Left lobe of liver (tissue), 2 donors: ENCODE measurements at places on chromosomes 5 and 9. TPM values are rescaled to one million over a fixed set of nuclear protein-coding genes. Genes with fewer than 3 reads are reported as not detected.
A peak's percentile ranks its signal among the peaks of the same experiment; 100 is the strongest.

GRCh38 chr9:124394167-124394566 lies 21.1 kb downstream of the PSMB7 start:
- no peak for DNase-seq

DNA sequence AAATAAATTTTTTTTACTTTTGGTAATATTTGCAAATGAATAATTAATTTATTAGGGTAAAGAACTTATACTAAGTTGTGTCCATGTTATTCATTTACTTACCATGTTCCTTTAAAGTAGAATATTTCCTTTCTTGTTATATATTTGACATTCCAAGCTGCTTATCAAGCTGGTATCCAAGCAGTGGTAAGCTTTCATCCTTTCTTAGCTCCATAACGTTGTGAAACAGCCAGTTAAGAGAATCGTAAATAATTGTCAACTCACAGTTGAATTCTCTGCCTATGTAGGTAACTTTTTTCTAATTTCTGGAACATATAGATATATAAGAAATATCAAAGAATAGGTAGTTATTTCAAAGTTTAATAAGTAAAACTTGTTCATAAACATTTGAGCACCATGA lies 36.4 kb downstream of the SLC30A5 start:
- DNase-seq = no peak

Gene CNTNAP3
- 0.58 TPM for total RNA-seq

DNA sequence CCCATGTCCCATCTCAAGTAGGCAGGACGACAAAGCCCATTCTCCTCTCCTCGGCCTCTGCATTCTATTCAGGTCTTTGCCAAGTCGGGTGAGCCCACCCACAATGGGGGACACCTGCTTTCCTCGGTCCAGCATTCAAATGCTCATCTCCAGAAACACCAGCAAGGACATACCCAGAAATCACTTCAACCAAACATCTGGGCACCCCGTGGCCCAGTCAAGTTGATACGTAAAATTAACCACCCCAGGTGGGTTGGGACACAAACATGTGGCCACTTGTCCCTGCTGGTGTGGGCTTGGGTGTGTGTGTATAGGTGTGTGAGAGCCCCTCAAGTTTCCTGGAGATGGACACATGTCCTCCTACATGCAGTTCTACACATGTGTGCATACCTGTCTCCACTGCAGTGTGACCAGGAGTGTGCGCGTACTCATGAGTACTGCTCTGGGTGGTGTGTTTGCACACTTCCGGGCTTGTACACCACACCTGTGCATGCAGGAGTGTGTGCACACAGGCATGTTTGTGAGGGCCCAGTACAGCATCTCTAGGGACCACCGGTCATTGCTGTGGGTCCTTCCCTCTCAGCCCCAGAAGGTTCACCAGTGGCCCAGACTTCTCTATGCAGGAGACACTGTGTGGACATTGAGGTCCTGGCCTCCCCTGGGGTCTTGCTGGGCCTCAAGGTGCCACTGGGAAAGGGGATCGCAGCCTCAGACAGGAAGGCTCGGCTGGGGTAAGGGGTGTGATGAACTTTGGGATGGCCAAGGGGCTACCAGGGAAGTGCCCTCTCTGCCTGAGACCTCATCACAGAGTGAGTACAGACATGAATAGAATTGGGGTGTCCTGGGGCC lies 35.4 kb upstream of the RXRA start:
- DNase-seq = no peak

Gene ADRA1B
- total RNA-seq = 12.0 TPM

DNA sequence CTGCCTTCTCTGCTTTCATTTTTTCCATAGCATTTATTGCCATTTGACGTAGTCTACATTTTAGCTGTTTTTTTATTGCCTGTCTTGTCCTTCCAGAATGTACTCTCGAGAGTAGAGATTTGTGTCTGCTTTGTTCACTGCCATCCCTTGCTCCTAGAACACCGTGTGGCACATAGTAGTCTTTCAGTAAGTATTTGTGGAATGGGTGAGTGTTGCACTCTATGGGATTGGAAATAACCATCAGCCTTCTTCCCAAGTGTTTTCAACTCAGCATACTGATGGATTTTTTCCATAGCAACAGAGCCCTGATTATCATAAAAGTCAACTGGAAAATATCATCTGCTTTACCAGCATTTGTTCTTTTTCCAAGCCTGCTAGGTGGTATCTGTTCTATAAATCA lies 462.6 kb downstream of the ENC1 start:
- no peak for DNase-seq

Gene HTR4
- total RNA-seq = not detected

DNA sequence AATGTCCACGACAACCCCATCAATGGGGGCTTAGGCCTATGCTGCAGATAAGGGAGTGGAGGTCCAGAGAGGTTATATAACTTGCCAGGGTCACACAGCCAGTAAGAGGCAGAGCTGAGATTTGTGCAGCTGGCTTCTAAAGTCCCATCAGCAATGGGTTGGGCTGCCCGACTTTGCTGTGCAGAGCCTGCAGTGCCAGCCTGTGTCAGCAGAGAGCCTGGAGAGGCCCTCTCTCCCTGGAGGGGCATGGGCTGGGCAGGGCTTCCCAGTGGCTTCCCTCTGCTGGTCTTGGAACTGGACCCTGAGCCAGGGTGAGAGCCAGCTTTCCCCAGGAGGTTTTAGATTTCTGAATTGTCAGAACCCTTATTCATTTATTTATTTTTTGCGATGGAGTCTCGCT lies 77.2 kb upstream of the RAPGEF1 start:
- DNase-seq = no peak

DNA sequence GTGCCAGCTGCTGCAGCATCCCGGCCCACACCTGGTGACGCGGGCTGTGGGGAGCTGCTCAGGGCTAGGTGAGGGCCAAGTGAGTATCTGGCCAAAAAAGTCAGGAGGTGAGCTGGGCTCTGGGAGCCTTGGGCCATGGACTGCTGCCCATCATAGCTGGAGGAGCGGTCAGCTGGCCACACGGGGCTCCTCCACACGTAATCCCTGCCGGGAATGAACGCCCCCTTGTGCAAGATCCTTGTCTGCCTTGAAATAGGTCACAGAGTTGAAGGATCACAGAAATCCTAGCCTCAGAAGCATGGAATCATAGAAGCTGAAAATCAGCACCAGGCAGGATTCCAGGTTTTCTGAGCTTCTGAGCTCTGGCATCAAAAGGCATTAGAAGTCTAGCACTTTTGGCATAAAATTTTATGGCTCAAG lies 16.8 kb upstream of the COL27A1 start:
- no peak for DNase-seq

GRCh38 chr9:92563116-92564100 lies 27.6 kb upstream of the ECM2 start:
- no peak for DNase-seq

Gene CNTNAP3B
- total RNA-seq = 2.0 TPM

Gene HTR1A
- total RNA-seq = not detected

Gene SPRY4
- 6.9 TPM for total RNA-seq

Gene OTP
- not detected for total RNA-seq

Gene PCDH12
- 3.0 TPM for total RNA-seq

DNA sequence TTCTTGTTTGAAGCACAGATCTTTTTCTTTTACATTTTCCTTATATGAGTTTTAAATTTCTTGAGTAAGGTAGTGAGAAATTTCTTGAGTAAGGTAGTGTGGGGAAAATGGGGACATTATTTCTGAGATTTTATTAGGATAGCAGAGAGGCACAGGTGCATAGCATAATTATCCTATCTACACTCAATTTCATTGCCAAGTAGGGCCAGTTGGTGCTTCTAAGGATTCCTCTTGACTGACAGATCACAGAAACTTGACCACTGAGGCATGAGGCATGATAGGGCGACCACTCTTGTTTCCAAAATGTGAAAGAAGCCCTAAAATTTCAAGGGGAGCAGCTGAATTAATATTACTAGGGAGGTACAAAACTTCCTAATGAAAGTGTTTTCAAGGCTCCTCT lies 31.4 kb upstream of the TMC1 start:
- no peak for DNase-seq

GRCh38 chr5:71695071-71695470 lies 24.0 kb upstream of the CARTPT start:
- peak; percentile 79 for DNase-seq

GRCh38 chr5:168663276-168664004 lies 84.3 kb upstream of the PANK3 start:
- no peak for DNase-seq

GRCh38 chr5:125367702-125368101 lies 621.3 kb upstream of the ZNF608 start:
- no peak for DNase-seq

DNA sequence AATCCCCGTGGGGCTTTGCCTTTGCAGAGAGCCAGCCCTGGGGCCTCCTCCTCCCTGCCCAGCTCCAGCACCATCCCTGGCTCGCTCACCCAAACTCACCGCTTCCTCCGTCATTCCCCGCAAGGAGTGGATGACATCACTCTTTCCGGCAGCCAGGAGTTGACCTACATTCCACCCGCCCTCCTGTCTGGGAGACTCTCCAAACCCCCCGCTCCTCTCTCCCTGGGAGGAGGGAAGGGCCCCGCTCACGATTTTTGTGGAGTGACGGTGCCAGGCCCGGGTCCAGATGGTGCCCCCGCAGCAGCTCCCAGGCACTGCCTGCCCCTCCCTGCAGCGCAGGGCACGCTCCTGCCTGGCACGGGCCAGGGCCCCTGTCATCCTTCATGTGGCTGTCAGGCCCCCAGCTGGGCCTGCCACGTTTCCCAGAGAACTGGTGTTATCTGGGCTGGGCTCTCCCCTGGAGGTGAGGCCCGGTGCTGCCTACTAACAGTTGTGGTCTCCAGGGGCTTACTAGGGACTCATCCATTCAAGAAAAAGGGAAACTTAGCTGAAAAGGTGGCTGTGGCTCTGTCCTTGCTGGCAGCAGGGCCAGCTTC lies 52.3 kb downstream of the NTNG2 start:
- no peak for DNase-seq

Gene MCIDAS
- total RNA-seq = not detected

GRCh38 chr5:168356592-168356991 lies 65.1 kb downstream of the WWC1 start:
- no peak for DNase-seq

GRCh38 chr5:35129921-35130485 lies 82.3 kb upstream of the AGXT2 start:
- DNase-seq = peak; percentile 78

- DNase-seq = no peak
These were observed 134.3 kb upstream of the MAP1B start for GRCh38 chr5:71972777-71973473.

Gene SPINK4
- total RNA-seq = not detected

DNA sequence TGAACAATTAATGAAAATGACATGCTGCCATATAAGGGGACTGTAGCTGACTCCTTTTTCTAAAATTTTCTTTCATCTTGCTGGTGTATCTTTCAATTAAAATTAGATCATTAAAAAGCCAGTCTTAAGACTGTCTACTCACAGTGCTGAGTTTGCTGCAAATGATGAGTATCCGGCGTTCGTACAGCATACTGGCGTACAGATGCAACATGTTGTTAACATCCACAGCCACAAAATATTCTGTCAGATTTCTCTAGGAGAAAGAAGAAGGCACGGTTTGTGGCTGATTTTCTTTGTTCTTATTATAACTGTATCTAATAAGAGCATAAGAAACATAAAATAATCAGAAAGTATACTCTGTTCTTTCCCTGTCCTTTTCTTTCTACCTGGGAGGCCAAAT lies 278.1 kb downstream of the DENND1A start:
- DNase-seq = no peak

- DNase-seq = no peak
These were observed 597.0 kb downstream of the PSAT1 start for GRCh38 chr9:78893774-78894401.

Gene LEAP2
- total RNA-seq = 168 TPM

Gene DNAH5
- 3.2 TPM for total RNA-seq

Gene CERCAM
- 1.0 TPM for total RNA-seq

Gene TMEM252
- not detected for total RNA-seq

GRCh38 chr9:87674565-87675299 lies 51.2 kb upstream of the CTSL start:
- DNase-seq = no peak

- DNase-seq = no peak
These were observed 42.0 kb upstream of the CDC42SE2 start for GRCh38 chr5:131221888-131222287.

DNA sequence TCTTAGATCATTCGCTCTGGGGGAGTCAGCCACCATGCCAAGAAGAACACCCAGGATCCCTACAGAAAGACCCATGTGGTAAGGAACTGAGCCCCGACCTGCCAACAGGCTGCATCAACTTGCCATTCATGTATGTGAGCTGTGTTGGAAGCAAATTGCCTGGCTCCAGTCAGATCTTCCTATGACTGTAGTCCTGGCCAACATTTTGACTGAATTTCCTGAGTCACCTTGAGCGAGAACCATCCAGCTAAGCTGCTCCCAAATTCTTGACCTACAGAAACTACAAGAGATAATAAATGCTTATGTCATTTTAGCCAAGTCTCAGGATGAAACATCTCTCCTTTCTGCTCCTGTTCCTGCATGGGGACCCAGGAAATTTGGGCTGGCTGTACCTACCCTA lies 40.0 kb upstream of the SLC44A1 start:
- DNase-seq = no peak

GRCh38 chr9:127846443-127847177 lies 7.8 kb downstream of the ENG start:
- no peak for DNase-seq

DNA sequence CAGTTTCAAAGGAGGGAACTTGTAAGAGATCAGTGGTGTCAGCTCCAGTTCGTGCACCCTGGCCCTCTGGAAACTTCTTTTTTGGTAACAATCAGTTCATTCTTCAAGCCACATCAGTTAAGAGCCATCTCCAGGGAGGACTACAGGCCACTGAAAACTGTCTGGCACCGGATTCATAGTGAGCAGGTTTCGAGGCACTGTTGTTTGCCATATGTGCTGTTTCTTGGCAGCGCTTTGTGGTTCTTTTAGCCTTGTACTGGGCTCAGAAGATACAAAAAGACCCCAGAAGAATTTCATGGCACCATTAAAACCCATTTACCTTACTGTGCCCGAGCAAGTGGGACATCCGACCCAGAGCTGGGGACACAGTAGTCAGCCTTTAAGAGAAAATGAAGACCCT lies 68.5 kb downstream of the OTULIN start:
- no peak for DNase-seq

DNA sequence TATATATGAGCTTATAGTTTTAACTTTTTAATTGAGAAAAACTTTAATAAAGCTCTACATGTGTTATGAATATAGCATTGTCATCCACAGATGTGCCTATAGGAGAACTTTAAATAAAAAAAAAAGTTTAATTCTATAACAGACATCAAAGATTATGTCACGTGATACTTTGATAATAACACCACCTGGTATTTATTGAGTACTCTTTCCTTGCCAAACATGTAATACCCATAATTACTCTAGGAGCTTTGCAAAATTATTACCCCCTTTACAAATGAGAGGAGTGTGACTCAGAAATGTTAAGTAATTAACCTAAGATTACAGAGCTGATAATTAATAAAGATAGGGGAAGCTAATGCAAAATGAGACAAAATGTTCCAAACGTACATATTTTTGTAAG lies 43.0 kb downstream of the ITGA2 start:
- DNase-seq = no peak

DNA sequence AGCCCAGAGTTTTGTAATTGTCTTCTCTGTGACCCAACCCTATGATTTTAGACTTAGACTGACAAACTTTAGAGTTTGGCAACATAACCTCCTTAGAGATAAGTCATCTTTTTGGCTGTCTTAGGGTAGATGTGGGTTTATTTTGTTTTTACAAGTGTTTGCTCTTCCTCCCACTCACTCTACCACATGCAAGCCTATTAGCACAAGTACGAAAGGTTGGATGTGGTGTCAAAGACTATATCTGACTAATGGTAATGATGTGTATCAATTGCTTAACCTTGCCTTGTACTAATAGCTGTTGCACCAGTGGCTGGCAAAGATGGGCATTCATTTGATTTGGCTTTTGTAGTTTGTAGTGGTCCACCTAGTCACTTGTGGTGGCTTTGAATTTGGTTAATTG lies 46.5 kb downstream of the SLC25A46 start:
- no peak for DNase-seq

Gene LECT2
- total RNA-seq = 6.5 TPM

Gene C9
- total RNA-seq = 1,159 TPM
